NCI-H2171 (cell line): ENCODE measurements at places on chromosomes 3 and 15.

DNA sequence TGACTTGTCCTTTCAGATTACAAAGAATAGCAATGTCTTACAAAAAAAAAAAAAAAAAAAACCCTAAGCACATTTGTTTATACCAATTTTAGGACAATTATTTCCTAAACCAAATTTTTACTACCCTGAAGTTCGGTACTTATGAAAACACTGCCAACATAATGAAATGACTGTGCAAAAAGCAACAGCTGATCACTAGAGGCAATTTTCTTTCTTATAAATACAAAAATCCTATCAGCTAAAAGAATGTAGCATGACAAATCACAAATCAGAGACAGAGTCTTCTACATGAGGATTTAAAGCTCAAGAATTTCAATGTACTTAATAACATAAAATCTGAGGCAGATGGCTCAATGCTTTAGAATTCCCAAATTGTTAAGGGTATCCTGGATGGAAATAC, 191.8 kb downstream of the MAGI1 start:
- DNase-seq = no peak

- DNase-seq = no peak
Measured at GRCh38 chr15:63971427-63971805, 74.9 kb downstream of the DAPK2 start.

- no peak for DNase-seq
Measured at GRCh38 chr3:64082411-64082810, 59.1 kb upstream of the PSMD6 start.

DNA sequence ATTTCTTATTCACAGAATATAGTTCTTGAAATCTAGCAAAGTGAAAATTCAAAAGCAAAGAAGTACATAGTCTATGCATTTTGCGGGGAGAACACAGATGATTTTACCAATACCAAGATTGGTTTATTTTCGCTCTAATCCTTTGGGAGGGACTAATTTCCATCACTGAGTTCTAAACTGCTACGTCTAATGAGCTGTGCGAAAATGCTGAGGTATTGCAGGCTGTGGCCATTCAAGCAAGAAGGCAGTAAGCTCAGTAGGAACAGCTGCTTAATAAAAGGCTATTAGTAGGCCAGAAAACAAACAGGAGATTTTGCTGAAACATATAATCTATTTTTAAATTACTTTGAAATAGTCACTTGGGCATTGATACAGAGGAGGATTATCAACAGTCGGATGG, 379.0 kb downstream of the CNTN4 start:
- no peak for DNase-seq
